ENCODE measurements at places on chromosomes 6 and 20. TPM values are rescaled to one million over a fixed set of nuclear protein-coding genes. Genes with fewer than 3 reads are reported as not detected.
A peak's percentile ranks its signal among the peaks of the same experiment; 100 is the strongest.

DNA sequence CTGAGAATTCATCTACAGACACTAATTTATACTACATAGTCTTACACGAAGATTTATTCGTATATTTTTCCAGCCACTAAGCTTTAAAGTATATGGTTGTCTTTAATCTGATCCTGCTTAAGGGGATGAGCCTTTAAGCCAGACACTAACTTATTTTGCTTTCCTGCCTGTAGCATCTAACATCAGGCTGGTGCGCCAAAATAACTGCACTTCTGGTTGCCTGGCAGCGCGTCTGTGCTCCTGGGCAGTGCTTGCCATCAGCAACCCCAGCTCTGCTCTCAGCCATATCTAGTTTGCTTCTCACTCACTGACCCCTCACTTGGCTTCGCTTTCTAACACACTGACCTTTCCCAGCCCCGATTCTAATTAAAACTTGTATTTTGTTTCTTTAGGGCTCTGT is 21.8 kb downstream of the HMGCLL1 start:
- no peak for DNase-seq

DNA sequence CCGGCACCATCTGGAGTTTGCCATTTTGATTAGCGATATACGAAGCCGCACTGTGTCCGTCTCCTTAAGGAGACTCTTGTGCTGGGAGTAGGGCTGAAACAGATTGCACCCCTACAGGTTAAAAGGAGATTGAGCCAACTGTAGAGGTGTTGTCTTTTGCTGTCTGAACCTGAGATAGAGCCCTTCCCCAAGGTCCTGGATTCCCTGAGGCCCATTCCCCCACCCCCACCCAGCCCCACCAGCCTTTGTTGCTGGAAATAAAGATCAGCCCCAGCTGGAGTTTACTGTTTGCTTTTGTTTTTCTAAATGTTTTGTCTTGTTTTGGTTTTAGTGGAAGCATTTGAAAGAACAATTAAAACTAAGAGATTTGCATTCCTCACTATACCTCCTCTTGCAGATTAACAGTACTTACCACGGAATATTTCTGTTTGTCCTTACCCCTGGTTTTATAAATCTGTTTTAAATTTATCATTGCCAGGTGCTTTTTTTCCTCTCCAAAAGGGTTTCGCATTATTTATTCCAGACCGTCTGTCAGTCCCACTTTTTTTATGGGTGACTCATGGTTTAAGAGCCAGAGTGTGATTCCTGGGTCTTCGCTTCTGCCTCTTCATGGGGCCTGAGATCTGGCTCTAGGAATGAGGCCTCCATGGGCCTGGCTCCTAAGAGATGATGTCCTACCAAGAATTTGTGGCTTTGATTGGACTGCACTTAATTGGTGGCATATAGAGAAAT is 169.2 kb downstream of the DTNBP1 start:
- DNase-seq, result peak; percentile 58

DNA sequence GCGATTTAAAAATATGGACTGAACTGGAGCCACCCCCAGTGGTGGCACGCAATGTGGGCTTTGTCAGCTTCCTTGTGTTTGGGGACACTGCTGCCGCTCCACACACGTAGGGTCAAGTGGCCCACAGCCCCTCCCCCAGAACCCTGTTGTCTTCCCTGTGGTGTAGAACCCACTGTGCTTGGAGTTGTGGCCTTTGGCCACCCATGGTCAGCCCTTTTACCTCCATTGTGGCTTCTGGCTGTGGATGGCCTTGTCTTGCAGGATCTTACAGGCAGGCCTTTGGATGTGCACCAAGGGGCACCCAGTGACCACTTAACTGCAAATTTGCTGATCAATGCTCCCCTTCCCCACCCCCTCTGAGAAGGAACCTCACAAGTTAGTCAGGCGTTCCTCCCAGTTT is 2.0 kb upstream of the LEMD2 start:
- no peak for DNase-seq

DNA sequence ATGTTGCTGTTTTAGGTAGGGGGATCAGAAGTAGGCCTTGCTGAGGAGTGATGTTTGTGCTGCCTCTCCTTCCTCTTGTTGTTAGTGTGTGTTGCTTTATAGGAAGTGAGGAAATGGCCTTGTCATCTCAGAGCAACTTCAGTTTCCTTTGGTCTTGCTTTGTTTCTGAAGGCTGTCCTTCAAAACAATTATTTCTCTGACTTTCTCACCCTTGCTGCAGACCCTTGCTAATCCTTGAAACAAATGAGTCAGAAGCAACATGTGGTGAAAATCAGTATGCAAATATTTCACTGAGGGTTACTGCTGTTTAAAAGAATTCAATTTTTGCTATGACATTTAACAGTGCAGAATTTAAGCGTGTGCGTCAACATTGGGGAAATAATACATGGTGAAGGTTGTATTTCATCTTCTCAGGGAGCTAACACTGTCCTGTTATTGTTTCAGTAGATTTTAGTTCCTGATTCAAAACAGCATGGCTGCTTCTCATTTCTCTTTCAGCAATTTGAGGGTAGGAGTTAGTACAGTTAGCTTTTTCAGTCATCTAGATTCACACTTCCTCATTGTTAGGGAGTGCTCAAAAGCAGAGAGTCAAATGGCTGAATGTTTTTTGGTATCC is 13.8 kb downstream of the RNF144B start:
- no peak for DNase-seq

GRCh38 chr6:9540534-9541126 is 874.2 kb downstream of the TFAP2A start:
- no peak for DNase-seq

The TEAD3 gene
- 27.0 TPM for total RNA-seq

DNA sequence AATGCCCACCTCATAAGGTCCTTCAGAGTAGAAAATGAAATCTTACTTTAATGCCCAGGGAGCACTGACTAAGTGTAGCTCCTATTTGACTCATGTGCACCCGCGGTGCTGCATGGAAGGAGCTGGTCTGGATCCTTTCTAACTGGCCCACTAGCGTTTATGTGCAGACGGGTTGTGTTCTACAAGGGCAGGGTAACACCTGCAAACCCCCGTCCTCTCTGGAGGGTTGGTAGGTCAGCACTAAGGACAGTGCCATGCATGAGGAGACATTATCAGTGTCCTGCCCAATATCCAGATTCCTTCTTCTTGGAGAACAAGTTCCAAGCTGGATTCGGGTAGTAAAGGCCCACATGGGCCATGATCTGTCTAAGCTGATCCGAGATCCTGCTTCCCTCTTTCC is 140.3 kb downstream of the ANKRD60 start:
- DNase-seq, result no peak

GRCh38 chr6:31305703-31306219 is 33.9 kb upstream of the HLA-C start:
- no peak for DNase-seq

DNA sequence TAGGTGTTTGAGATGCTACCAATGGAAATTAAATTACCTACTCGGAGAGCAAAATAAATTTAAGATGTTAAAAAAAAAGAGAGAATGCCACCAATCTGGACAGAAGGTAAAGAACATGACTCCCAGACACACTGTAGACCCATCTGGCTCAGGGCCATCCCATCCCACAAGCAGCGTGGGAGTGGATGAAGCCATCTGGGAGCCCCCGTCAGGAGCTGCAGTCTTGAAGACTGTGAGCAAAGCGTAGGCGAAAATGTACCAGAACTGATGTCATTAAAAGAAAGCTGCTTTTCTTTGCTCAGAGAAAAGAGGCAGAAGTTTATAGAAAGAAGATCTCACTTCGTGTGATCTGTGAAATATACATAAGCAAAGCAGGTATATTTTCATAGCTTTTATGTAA is 815.7 kb downstream of the QKI start:
- no peak for DNase-seq

DNA sequence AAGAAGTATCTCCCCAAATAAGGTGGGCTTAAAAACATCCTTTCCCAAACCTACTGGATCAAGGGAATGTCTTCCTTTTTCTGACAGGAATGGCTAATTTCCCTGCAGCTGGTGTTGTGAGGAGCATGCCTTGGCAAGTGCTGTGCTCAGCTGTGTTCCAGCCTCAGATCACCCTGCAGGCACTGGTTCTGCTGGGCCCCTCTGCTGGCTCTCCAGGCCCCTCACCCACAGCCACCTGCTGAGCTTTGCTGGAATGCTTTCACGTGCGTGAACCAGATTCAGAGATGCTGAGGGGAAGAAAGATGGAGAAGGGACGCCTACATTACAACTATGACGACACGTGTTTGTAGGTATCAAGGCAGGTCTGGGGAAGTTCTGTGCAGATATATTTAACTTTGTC is 71.3 kb upstream of the FOXC1 start:
- no peak for DNase-seq

The PAK5 gene
- total RNA-seq, result 0.20 TPM

The PRKN gene
- 2.0 TPM for total RNA-seq

- DNase-seq, result no peak
These were observed 59.2 kb upstream of the DUSP22 start for GRCh38 chr6:232982-233640.

The HLA-DRB5 gene
- total RNA-seq, result 3.3 TPM

GRCh38 chr6:50724381-50725124 is 11.2 kb downstream of the TFAP2D start:
- DNase-seq, result peak; percentile 59

- DNase-seq, result no peak
These were observed 82.8 kb downstream of the ATRN start for GRCh38 chr20:3553663-3554062.

DNA sequence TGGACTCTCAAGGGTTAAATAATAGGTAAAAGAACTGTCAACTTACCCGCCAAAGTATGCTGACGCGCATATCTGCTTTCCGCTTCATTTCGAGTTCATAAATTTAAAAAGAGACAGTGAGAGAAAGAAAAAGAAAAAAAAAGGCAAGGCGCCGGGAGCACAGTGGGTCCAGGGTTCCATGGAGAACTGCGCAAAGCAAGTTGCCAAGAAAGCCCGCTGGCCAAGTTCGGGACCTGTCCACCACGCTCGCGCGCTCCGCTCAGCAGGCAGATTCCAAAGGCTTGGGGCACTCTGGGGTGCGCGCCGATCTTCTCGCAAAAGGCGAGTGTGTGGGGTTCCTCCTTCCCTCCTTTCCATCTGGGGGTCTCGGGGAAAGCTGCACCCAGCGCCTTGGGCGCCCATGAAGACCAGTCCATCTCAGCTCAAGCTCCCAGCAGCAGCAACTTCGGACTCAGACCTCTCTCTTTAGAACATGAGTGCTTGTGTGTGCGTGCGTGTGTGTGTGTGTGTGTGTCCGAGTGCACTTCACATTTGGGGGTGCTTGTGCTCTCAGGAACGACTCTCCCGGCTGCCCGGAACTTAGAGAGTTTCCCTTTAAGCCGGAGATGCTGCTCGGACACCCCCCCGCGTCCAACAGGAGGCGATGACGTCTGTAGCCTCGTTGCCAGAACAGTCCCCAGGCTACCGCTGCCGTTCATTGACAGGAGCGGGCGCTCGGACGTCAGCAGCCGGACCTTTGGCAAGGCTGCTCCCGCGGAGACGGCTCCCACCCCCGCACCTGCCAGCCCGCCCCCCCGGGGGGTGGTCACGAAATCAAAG is 180.0 kb downstream of the TBXT start:
- DNase-seq, result peak; percentile 71

- no peak for DNase-seq
These were observed 771.4 kb upstream of the DEFB115 start for GRCh38 chr20:30486103-30486478.

The UNC5CL gene
- total RNA-seq, result 0.79 TPM

DNA sequence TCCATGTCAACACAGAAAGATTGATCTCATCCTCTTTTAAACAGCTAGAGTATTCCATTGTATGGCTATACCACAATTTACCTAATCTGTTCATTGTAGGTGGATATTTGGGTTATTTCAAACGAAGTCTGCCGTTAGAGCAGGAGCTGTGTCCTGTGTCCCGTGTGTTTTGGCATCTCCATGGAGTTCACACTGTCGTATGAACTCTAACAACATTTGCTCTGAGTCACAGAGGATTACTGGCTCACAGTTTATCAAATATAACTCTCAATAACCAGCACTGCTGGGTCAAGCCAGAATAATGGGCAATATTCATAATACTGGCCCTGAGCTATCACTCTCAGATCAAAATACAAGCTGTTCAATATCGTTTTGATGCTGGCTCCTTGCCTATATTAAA is 16.4 kb downstream of the TRAM2 start:
- no peak for DNase-seq

- DNase-seq, result no peak
These were observed 11.8 kb upstream of the GNRH2 start for GRCh38 chr20:3031524-3032147.

DNA sequence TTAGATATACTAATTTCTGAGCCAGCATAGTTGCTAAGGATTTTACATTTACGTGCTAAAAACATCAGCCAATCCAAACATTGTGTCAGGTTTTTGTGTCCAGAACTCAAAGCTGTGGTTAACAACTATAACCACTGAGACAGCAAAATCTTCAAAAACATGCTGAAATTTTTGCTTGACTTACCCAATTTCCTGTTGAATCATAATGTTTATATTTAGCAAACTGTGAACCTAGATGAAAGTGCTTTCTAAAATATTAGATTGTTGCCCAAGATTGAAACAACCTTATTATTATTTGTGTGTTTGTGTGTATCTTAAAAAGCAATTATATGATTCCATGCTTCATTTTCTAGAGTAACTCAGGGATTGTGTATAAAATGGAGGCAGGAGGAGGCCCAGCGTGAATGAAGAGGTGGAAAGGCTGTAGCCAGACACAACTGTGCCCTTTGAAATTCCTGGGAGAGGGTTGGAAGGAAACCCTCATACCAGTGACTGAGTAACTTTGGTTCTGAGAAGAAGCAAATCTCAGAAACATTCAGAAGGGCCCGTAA is 48.0 kb downstream of the ARMC2 start:
- no peak for DNase-seq

- peak; percentile 100 for DNase-seq
These were observed 4.0 kb upstream of the GZF1 start for GRCh38 chr20:23357767-23358562.

DNA sequence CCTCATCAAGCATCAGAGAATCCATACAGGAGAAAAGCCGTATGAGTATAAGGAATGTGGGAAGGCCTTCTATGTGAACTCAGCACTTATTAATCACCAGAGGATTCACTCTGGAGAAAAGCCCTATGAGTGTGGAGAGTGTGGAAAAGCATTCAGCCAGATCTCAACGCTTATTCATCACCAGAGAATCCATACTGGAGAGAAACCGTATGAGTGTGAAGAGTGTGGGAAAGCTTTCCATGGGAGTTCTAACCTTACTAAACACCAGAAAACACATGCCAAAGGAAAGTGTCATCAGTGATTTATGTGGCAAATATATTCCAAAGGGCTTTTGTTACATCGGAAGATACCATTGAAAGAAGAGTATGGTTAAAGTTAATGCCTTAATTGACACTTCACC is 25.4 kb downstream of the ZKSCAN8 start:
- DNase-seq, result no peak

- DNase-seq, result no peak
These were observed 34.9 kb downstream of the CYP21A2 start for GRCh38 chr6:32073101-32073500.

DNA sequence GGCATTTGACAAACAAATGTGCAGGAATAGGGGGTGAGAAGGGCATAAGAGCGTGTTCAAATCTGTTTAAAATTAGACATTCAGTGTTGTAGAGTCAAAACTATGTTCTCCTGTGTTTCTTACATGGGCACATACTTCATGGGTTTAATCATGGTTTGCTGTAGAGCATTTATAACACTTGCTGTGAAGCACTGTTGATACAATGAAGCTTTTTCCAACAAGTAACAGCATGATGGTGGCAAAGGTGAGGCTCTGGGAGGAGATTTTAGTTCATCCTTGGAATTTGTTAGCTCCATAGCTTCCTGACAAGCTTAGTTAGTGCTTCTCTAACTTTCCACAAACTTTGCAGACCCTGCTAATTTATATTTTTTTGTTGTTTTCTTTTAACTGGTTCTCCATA is 900.7 kb downstream of the TFAP2A start:
- DNase-seq, result no peak

GRCh38 chr6:20691185-20691584 is 156.9 kb downstream of the CDKAL1 start:
- no peak for DNase-seq

GRCh38 chr6:80967609-80968008 is 784.9 kb downstream of the TENT5A start:
- DNase-seq, result no peak

The IPCEF1 gene
- 0.48 TPM for total RNA-seq
